SK-N-SH (cell line): ENCODE measurements at places on chromosomes 13 and 19.

DNA sequence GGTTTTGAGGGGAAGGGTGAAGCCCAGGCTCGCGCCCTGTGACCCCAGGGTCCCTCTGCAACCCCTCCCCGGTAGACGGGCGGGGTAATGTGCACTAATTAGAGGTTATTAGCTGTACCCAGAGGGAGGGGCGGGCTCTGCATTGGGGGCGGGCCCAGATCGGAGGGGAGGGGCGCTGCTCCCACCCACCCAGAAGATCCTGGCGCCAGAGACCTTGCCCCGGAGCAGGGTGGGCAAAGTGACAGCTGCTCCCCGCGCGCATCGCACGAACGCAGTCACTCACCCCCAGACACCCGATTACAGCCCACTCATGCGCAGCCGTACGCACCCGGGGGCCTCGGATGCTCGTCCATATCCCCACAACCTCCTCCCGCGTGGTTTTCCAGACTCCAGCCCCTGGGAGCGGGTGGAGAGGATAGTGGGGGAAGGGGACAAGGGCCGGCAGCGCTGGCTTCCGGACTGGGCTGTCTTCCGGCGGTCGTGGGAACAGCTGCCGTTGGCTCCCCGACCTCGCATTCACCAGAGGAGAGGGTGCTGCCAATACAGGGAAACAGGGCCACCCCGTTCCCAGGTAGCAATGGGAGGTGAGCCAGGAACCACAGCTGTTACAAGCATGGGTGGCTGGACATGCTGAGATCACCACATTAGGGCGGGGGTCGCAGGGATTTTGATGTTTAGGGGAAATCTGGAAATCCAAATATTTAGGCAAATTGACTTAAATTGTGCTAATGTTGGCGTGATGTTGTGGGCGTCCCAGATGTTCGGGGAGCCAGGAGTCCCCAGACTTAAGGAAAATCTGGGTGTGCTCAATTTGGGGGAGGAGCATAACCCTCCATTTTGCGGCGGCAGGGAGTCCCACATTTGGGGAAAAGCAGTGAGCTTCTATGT, 2.9 kb upstream of the HOOK2 start:
- peak; percentile 76 for DNase-seq

DNA sequence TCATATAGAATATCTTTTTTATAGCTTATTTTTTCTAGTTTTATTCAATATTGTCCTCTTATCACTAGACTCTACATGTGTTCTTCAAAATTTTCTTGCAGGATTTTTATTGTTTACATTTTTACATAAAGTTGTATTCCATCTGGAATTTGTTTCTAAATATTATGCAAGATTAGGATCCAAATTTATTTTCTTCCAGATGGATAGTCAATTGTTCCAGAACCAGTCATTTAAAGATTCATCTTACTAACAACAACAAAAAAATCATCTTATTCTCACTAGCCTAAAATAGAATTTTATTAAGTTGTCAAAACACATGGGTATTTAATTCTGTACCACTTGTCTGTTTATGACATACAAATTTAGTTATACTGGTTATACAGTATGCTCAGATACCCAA, 390.4 kb upstream of the GPC6 start:
- DNase-seq, result no peak

DNA sequence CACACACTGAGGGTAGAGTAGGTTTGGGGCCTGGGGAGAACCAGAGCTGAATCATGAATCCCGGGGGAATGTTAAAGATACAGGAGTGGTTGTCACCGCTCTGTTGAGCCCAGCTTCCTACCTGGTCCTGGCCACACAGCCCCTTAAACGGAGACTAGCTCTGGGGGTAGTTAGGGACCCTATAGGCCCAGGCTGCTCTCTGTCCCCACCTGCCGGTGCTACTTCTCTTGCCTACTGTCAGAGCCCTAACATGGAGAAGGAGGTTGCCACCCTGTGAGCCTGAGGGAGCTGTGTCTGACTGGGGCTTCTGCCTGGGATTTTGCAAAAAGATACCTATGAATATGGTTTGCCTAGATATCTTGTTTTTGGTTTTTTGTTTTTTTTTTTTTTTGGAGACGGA, 36.6 kb upstream of the ZNF429 start:
- DNase-seq, result no peak

GRCh38 chr19:6849876-6850275, 37.5 kb upstream of the ADGRE1 start:
- DNase-seq, result no peak

DNA sequence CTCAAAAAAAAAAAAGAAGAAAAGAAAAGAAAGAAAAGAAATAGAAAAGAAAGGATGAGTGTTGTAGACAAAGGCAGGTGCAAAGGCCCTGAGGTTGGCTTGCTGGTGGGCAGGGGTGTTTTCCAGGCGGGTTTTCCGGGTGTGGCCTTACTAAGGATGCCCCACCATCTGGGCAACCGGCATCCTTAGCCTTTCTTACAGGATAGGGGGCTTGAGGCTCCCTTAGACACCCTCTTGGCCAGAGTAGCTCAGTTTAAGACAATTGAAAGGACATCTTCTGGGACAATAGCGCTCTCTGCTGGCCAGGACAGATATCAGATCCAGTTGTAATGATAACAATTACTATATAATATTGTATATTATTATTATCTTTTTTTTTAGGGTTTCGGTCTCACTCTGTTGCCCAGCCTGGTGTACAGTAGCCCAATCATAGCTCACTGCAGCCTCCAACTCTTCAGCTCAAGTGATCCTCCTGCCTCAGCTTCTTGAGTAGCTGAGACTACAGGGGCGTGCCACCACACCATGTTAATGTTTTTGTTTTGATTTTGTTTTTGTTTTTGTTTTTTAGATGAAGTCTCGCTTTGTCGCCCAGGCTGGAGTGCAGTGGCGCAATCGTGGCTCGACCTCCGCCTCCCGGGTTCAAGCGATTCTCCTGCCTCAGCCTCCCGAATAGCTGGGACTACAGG, 1.4 kb upstream of the QTRT1 start:
- peak; percentile 55 for DNase-seq

DNA sequence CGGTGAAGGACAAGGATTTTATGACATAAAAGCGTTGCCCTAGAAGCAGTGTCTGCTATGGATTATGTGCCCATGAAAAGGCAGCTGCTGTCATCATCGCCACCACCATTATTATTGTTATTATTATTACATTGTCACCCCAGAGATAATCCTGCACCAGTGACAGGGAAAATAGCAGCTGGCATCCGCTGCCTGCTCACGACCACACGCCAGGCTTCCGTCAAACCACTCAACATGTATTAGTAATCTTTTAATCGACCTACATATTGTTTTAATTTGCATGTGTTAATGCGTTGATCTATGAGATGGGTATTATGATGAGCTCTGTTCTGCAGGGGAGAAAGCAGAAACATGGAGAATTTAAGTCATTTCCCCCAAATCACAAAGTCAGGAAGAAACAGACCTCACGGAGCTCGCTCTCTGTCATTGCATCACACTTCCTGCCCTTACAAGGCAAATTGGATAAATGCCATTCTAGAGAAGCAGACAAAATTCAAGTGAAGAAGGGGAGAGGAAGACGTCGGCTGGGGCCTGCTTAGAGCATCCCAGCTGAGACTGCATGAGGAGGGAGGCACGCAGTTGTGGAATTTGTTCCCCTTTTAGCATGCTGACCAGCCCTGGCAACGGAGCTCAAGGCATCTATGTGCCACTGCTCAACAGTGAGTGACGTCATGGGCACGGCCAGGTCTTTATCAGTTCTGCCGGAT, at the start of gene FFAR3:
FFAR3 (plus strand) TSS at position 594 of the 707 bp plus-strand sequence. CDS start 431 bp downstream, outside the sequence.
- no peak for DNase-seq

DNA sequence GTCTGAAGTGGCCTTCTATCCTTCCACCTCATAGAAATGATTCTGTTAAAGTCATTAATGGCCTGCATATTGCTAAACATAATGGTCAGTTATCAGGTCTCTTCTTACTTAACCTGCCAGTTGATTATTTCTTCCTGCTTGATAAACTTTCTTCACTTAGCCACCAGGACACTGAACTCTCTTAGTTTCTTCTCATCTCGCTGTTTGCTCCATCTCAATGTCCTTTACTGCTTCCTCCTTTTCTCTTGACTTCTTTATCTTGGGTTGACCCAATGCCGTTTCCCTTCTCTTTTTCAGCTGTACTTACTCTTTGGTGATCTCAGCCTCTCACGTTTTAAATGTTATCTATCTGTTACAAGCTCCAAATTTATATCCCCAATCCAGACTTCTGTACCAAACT, 17.1 kb upstream of the CLC start:
- DNase-seq, result no peak
